Stimulated activated CD4-positive, alpha-beta T cell treated with anti-CD3 and anti-CD28 coated beads, Interleukin-1b, Interleukin-23, amount 100 ng/mL, for 48 hours (primary cell): ENCODE measurements at places on chromosomes 3 and 15.

GRCh38 chr3:96931119-96931862 lies 116.9 kb downstream of the EPHA6 start:
- DNase-seq, result no peak

DNA sequence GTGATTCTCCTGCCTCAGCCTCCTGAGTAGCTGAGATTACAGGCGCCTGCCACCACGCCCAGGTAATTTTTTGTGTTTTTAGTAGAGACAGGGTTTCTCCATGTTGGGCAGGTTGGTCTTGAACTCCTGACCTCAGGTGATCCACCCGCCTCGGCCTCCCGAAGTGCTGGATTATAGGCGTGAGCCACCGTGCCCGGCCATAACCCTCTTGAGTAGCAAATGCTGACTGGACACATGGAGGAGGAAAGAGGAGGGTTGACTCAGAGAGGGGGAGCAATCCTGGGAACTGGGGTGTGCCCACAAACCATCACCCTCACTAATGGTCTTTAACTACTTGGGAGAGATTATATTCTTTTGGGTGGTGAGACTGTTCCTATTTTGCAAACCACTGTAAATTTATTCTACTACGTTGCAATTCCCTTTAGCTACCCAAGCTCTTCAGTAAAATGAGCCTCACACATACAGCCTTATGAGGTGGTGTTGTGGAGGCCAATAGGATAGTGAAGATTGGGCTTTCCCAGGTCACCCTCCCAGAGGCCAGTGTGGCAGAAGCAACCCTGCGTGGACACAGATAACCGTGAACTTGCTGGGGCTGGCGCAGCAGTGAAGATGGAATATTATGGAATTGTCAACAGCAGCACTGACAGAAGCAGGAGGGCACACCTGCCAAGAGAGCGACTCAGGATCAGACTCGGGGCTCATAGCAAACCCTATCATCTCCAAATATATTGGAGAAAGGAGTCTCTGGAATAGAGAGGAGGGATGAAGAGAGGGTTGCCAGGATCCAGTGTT lies 37.4 kb downstream of the TLNRD1 start:
- no peak for DNase-seq

DNA sequence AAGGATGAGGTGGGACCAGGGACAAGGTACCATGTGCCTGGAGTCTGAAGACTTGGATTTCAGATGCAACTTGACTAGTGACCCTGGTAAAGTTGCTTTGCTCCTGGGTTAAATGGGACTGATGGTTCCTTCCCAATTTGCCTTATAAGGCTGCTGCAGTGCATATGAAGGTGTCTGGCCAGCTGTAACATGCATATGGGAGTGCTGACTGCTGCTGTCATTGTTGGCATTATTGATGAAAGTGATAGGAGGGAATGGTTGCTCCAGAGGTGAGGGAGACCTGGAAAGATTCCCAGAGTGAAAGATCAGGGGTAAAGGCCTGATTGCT lies 20.5 kb downstream of the CYP8B1 start:
- no peak for DNase-seq

DNA sequence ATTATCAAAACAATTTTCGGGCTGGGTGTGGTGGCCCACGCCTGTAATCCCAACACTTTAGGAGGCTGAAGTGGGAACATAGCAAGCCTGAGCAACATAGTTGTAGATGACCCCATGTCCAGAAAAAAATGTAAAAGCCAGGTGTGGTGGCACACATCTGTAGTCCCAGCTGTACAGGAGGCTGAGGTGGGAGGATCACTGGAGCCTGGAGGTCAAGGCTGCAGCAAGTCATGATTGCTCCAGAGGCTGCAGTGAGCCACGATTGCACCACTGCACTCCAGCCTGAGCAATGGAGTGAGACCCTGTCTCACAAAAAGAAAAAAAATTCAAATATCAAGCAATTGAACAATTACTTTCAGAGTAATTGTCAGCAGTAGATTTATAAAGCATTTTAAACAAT lies 8.0 kb upstream of the PAQR9 start:
- DNase-seq, result no peak
